Endothelial cell (in vitro differentiated cells): ENCODE measurements at places on chromosomes 6 and 20.

GRCh38 chr6:32815115-32815514, 1.7 kb downstream of the HLA-DOB start:
- no peak for DNase-seq

DNA sequence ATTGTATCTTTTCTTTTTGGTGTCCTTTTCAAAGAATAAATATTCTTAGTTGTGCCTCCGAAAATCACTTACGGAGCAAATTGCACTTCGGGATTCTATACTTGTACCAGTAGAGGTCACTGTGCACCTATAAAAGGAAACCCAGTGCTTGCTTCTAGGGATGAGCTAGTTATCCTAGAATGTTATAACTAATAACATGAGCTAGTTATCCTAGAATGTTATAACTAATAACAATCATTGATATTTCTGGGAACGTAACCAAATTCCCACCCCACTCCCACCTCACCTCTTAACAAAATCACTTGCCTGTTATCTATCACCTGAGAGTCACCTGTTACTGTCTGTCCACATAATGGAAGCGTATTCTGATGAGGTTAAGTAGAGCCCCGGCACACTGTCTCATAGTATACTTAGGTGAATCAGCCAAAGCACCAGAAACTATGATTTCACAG, 126.9 kb upstream of the TIAM2 start:
- no peak for DNase-seq

GRCh38 chr6:129748901-129749748, 39.1 kb upstream of the ARHGAP18 start:
- DNase-seq = no peak

DNA sequence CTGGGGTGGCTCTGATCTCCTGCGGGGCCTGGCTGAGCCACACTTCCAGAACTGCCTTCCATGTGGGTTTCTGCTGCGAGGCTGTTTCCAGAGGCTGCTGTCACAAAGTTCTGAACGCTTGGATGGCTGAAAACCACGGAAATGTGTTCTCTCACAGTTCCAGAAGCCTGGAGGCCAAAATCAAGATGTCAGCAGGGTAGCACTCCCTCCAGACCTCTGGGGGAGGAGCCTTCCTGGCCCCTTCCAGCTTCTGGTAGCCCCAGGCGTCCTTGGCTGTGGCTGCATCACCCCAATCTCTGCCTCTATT, 23.7 kb upstream of the BMP7 start:
- no peak for DNase-seq

GRCh38 chr6:121839896-121840295, 404.4 kb downstream of the GJA1 start:
- DNase-seq = no peak

DNA sequence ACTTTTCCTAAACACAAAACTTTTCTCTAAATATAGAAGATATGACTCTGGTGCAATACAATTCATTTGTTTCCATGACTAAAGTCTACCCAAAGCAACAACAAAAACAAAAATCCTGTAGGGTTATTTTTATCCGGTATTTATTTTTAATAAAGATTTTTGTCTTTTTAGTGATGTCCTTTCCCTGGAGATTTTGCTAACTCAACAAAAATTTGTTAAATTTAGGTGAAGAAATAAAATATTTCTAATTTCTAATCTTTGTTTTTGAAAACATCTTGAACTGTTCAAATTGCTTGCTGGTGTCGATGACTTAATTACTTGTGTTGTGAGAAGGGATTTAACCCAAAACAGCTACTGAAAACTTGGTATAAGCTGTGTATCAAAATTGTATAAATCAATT, 741.8 kb downstream of the HDGFL1 start:
- DNase-seq = no peak

GRCh38 chr6:155195903-155196302, 67.9 kb upstream of the CLDN20 start:
- DNase-seq = no peak

GRCh38 chr20:4667836-4668235, 53.9 kb upstream of the PRND start:
- DNase-seq = no peak

GRCh38 chr6:73569121-73569520, 48.3 kb upstream of the EEF1A1 start:
- no peak for DNase-seq

DNA sequence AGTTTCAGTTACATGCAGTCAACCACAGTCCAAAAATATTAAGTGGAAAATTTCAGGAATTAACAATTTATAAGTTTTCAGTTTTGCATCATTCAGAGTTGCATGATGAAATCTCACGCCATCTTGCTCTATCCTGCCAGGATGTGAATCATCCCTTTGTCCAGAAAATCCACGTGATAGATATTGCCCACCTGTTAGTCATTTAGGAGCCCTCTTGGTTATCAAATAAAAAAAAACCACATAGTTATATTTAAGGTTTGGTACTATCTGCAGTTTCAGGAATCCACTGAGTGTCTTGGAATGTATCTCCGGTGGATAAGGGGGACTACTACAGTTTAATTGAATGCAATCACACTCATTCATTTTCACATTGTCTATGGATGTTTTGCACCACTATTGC, 1249.0 kb upstream of the CITED2 start:
- DNase-seq = no peak

DNA sequence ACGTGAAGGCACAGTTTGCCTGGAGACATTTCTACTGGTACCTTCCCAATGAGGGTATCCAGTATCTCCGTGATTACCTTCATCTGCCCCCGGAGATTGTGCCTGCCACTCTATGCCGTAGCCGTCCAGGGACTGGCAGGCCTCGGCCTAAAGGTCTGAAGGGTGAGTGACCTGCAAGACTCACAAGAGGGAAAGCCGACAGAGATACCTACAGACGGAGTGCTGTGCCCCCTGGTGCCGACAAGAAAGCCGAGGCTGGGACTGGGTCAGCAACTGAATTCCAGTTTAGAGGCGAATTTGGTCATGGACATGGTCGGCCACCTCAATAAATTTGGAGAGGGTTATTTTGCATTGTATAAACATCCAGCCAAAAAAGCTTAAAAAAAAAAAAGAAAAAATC, 420.3 kb upstream of the FLRT3 start:
- no peak for DNase-seq

GRCh38 chr20:9572670-9573069, 58.3 kb downstream of the LAMP5 start:
- DNase-seq = no peak

DNA sequence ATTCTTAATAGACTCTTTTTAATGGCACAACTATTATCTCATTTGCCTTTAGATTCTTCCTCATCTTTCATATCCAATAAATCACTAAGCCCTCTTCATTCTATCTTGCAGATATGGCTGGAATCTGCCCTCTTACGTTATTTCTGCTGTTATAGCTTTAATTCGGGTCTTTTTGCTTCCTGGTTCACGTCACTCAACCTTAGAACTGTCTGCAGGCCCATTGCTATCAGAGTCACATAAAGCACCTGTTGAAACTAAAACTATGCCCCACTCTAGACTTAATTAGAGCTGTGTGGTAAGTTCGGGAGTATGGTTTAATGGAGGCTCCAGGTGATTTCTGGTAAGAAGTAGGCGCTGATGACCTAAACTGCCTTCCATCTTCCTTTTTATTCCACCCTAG, 988 bp downstream of the QRSL1 start:
- no peak for DNase-seq

DNA sequence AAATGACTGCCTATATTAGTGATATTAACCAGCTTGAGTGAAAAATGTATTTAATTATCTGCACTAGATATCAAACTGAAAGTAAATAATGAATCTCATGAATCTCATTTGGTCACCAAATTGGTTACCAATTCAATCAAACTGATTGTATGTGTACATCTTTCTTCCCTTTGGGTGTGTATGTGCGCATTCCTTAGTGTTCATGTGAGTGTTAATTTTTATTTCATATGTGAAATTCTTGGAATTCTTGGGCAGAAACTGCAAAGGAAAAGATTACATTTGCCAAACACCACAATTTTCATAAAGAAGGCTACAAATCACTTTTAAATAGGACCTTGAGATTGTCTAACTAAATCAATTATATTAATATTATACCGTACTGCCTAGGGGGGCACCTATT, 648.4 kb upstream of the MARCKS start:
- DNase-seq = no peak

DNA sequence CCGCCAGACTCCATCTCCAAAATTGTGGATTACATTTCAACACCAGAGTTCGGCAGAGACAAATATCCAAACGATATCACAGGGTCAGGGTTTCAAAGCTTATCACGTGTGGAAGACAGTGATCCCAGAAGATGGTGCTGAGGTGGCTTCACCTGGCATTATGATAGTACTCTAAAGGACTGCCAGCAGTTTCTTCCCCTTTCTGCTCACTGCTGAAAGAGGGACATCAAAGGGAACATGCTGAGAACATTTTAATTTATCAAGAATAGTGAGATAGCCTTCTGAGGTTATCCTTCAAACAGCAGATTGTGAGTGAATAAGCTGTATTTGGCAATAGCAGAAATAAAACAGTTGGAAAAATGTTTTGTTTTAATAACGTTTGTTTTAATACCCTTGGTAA, 79.7 kb downstream of the FIG4 start:
- DNase-seq = no peak

GRCh38 chr6:2237001-2237400, 8.4 kb downstream of the GMDS start:
- DNase-seq = no peak

GRCh38 chr6:134521116-134521501, 203.2 kb upstream of the SGK1 start:
- no peak for DNase-seq

DNA sequence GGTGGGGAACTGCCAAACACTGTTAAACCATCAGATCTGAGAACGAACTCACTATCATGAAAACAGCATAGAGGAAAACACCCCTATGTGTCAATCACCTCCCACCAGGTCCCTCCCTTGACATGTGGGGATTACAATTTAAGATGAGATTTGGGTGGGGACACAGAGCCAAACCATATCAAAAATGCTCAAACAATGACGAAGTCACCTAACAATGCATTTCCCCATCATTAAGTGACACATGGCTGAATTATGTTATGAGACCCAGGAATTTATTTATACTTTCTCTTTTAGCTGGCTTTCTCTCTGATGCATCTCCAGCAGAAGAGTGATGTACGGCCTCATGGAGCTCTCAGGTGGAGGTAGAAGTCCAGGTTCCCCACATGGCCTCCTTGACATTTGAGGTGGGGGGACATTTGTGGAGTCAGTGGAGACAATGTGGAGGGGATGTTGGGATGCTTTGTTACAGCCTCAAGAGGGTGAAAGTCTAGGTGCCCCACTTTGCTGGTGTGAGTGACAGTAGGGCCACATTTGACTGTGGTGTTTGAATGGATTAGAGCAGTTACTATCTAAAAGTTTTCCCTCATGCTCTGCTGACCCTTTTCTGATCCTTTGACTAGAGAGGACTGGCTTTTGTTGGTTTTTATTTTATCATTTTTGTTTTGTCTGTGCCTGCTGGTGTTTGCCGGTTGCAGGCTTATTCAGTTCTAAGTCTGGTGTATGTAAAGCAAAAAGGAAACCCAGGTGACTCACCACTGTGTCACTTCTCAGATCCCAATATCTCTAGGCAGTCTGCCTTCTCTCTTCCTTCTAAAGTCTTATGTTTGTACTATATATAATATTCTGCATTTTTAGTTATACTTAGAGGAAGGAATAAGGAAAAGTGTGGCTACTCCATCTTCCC, 18.5 kb upstream of the DCBLD1 start:
- no peak for DNase-seq

- no peak for DNase-seq
Measured at GRCh38 chr6:117393045-117393444, 32.7 kb downstream of the ROS1 start.

DNA sequence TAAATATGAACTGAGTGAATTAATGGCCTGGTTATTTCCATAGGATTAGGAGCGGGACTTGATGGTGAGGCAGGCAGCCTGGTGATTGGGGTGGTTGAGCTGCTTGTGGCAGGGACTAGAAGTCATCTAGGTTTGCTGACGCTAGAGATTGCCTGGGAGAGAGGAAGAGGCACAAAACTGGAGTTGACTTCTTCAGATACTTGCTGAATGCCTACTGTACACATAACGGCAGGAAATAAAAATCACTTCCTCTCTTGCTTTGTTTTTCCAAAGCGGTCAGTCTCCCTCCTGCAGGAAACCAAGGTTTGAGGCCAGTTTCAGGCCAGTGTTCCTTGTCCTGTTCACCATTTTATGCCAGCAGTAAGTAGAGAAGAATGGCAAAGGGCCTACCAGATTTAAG, 36.7 kb upstream of the MYLIP start:
- peak; percentile 6 for DNase-seq

- DNase-seq = no peak
Measured at GRCh38 chr6:118523216-118523615, 24.9 kb upstream of the PLN start.

GRCh38 chr6:136192902-136193301, 57.2 kb downstream of the MTFR2 start:
- no peak for DNase-seq

GRCh38 chr20:22366631-22367030, 217.7 kb downstream of the FOXA2 start:
- DNase-seq = no peak

- DNase-seq = no peak
Measured at GRCh38 chr6:27140999-27141528, 106.4 kb upstream of the PRSS16 start.
